A549 treated with dexamethasone at 1 μM for 4 hours (cell line): ENCODE measurements at places on chromosomes 7 and 10. TPM values are rescaled to one million over a fixed set of nuclear protein-coding genes. Genes with fewer than 3 reads are reported as not detected.

PRSS2 gene
- not detected in 5 replicates for total RNA-seq

MRLN gene
- not detected in 5 replicates for total RNA-seq

STEAP1B gene
- 0.09 to 0.14 TPM (median 0.12 TPM) in 4 of 5 replicates, not detected in the other for total RNA-seq

GNAT3 gene
- not detected in 5 replicates for total RNA-seq
